ENCODE measurements at places on chromosomes 11 and 22.

DNA sequence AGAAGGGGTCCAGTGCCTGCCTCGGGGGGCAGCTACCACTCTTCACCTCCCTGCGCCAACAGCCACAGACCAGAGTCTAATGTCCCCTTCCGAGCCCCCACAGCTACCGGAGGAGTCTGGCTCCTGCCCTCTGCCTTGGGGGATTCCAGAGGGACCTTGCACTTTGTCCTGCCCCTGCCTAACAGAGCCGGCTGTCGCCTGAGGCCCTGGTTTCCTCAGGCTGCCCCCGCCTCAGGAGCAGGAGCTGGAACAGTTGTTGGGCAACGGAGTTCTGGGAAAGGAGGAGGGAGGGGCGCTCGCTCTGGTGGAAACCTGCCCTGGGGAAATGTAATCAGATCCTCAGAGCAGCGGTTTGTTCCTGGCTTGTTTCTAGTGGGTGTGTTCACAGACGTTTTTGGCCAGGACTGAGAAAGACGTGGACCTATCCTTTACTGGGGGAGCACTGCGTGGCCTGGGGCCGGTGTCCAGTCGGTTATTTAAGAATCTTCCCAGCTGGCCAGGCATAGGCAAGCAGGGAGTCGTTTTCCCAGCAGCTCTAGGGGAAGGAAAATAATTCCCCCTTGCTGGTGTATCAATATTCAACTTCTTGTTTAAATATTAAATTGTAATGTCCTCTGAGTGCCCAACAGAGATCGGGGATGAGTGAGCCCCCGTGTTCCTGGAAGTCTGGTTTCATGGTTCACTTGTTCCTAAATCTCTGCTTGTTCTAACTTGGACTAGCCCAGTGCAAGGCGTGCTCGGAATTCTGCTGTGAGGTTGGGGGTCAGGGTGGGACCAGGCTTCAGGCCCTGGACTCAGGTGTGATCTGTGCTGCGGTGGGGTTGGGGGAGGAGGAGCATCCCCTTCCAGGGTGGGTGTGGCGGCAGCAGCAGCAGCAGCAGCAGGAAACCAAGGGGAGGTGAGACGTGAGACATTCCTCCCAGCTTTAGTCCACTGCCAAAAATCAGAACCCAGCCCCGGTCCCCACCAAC lies 32.1 kb downstream of the A4GALT start:
- no peak for DNase-seq

- no peak for DNase-seq
Measured at GRCh38 chr22:49968313-49968830, 7.8 kb downstream of the PIM3 start.

DNA sequence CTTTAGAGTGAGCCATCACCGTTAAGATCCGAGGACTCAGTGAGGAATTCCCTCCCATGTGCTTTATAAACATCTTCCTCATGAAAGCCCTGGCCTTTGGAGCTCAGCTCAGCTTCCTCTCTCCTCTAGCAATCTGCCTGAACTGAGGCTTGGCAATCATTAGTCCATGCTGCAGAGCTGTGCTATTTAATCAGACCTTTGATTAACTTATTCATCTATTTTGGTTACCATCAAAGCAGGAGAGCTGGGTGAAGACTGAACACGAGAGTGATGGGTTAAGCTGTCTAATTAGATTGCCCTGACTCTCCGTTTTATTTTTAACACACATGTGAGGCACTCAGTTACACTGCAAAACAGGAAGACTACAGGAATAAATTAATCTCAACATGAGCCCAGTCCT lies 351.3 kb downstream of the LARGE1 start:
- no peak for DNase-seq

DNA sequence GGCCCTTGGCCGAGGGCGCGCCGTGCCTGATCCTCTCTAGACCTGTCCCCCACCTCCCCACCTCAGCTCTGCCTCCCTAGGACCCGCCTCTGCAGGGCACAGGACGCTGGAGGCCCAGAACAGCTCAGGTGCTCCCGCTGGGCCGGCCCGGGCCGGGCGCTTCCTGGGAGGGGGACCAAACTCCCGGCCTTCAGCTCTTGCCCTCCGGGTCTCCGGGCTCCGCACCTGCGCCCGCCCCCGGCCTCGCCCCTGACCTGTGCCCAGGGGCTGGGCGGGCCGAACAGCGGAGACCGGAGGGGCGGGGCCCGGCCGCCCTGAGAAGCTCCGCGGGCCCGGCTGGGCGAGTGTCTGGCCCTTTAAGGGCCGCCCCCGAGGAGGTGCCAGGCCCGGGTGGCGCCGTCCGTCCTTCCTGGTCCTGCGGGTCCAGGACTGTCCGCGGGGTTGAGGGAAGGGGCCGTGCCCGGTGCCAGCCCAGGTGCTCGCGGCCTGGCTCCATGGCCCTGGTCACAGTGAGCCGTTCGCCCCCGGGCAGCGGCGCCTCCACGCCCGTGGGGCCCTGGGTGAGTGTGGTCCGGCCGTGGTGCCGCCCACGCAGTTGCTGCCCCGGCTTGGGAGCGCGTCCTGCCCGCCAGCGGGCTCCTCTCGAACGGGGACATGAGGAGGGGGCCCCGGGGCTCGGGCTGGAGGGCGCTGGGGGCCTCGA lies at the start of gene SSH3:
TSS of gene SSH3 (plus strand) at position 399 of the 703 bp plus-strand sequence. CDS start at position 495, 96 bp downstream.
- DNase-seq, result no peak

DNA sequence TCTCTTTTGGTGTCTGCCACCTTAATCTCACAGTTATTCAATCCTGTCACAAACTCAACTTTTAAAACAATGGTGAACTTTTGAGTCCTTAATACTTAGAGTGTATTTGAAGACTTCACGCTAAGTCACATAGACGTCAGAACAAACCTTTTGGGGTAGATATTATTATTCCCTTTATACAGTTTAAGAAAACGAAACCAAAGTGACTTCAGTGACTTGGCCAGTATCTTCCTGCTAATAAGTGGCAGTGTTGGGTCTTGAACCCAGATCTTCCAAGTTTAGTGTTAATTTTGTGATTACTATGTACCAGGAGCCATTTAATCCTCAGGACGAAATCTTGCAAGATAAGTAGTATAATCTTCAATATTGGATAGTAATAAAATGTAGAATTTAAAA lies 691 bp downstream of the CEP295 start:
- no peak for DNase-seq

DNA sequence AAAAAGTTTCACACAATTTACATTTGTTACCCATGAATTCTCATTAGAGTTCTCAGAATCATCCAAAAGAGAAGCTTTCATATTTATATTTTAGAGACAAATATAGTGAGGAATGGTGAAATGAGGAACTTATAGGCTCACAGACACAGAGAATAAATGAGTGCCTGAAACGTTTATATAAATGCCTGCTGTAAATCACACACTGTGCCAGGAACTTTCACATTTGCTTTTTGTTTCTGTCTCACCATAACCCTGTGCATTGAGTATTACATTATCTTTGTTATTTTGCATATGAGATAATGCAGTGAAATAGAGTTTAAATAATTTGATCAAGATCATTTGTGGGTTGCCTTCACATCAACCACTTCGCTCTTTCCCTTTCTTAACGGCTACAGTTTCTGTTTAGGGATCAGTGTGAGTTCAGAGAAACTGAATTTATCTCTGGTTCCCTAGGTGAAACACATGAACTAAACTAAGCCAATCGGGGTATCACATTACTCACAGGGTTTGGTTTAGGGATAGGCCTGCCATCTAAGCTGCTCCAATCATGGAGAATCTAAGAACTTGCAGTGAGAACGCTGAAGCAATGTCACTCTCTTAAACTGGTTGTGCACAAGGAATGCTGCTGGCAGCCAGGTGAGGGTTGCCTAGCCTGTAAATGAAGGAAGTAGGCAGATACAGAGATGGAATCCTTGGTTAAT lies 1339.2 kb upstream of the TENM4 start:
- no peak for DNase-seq

DNA sequence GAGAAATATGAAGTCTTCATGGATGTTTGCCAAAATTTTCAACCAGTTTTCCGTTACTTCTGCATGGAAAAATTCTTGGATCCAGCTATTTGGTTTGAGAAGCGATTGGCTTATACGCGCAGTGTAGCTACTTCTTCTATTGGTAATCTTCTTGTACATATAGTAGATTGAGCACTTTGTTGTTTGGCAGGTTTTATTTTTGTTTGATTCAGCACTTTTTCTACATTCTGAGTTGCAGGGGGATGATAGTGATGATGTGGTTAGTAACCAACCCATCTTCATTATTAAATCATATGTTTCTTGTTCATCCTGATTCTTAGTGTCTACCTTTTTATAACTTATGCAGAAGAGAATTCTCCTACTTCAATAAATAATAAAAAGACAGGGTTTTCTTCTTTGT lies 121.6 kb downstream of the C11orf65 start:
- DNase-seq, result no peak

DNA sequence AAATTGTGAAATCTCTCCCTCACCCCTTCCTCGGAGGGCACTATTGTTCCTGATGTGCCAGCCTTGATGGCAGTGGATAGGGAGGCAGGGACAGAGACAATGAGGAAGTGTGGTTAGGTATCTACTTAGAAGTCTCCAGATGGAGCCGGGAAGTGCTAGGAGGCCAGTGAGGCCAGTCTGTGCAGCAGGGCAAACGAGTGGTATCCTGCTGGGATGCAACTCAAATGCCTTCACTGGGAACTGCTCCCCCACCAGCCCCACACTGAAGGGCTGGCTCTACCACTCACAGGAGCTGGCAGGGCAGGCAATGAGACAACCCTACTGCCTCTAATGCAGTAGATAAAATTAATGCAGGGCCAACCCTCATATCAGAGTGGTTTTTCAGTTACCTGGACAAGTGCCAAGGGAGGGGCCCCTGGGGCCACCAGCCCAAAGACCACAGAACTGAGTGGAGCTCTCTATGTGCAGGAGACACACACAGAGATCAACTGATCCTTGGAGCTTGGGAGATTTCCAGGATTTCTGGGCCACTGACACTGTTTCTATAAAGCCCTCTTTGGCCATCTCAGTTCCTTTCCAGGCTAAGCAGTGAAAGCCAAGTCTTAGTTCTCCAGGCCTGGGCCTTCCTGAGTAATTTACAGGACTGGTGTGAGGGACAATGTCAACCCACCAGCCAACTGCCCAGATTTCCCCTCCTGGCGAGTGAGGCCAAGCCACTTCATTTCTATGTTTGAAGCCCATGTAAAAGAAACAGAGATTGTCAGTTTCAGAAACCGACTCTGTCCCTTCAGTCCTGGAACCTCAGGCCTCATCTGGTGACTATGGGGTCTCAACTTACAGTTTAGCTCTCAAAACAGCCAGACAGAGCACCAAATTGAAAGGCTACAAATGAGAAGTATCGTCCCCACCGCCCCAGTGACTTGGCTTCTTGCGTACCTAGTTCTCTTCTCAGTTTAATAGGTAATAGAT lies 4.1 kb downstream of the MIF start:
- DNase-seq, result no peak

- no peak for DNase-seq
Measured at GRCh38 chr22:42711281-42711731, 9.4 kb downstream of the A4GALT start.
